Hematopoietic multipotent progenitor cell treated with erythropoietin and hydrocortisone succinate and interleukin-3 and kit ligand, for 6 days (in vitro differentiated cells): ENCODE measurements at places on chromosomes 3 and 15.

DNA sequence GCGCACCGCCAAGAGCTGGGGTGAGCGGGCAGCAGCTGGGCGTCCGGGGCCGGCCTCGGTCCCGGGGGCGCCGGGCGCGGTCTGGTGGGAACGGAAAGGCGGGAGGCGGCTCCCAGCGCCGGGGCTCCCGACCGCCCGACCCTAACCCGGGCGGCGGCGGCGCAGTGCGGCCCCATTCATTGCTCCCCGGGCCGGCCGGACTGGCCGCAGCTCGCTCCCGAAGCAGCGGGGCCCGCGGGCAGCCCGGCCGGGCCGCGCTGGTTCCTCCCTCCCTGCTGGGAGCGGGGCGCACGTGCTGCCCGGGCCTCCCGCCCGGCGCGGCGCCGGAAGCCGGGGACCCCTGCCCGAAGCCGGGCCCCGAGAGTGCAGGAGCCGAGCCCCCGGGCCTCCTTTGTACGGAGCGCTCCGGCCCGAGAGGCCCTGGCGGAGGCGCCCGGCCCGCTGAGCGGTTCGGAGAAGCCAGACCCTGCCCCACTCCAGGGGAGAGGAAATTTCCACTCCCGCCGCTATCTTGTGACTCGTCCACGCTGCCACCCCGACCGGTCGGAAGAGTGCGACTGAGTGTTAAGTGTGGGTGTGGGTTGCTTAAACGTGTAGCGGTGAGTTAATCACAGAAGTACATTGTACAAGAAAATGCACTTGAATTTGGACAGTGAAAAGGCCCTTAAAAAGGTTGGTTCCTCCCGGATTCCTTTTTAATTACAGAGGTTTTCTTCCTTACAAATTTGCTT is 613 bp downstream of the ATP1B3 start:
- peak; percentile 70 for DNase-seq

DNA sequence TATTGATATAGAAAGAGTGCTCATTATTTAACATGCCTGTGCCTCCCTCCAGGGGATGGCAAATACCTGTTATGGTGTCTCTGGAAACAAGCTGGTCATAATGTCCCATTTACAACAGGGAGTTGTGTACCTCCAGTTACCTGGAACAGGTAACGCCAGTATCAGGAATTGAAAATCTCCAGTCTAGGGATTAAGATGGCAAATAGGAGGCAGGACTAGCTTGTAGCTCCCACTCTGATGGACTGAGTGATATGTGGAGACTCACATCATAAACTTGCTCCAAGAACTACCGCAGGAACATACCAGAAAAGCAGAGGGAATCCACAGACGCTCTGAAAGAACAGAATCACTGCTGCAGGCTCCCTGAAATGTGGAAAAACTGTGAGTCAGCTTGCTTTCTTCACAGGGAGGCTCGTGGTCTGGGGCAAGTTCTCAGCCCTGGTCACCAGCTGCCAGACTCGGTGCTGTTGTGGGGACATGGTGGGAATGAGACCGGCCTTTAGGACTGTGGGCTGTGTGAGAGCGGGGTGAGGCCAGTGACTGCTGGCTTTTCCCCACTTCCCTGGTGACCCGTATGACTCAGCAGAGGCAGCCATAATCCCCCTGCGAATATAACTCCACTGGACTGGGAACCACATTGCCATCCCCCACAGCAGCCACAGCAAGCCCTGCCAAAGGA is 97.4 kb downstream of the KCNAB1 start:
- DNase-seq, result no peak

DNA sequence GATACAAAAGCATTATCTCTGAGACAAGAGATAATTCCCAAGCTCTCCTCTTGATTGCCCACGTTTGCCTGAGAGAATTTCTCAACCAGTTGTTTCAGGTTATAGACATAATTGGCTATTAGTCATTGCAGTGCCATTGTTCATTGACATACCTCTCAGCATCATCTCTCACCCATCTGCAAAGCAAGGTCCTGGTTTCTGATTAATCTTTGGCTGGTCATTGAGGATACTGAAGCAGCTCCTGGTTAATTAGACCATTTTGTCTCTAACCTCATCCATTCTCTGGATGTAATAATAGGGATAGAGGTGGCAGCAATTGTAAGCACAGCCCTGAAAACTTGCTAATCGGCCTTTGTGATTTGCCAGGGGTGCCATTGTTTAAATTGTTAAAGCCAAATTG is 104.2 kb downstream of the CNTN6 start:
- no peak for DNase-seq

DNA sequence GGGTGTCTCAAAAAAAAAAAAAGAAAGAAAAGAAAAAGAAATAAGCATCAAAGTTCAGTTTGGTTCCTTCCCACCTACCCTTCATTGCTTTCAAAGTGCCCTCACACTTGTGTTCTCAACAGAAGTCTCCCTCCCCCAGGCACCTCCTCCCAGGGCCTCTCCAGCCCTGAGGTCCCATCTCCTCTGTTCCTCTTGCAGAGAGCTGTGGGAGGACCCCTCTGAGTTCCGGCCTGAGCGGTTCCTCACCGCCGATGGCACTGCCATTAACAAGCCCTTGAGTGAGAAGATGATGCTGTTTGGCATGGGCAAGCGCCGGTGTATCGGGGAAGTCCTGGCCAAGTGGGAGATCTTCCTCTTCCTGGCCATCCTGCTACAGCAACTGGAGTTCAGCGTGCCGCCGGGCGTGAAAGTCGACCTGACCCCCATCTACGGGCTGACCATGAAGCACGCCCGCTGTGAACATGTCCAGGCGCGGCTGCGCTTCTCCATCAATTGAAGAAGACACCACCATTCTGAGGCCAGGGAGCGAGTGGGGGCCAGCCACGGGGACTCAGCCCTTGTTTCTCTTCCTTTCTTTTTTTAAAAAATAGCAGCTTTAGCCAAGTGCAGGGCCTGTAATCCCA is 6.1 kb downstream of the CYP1A2 start:
- no peak for DNase-seq

GRCh38 chr3:194989241-194989640 is 281.7 kb downstream of the XXYLT1 start:
- no peak for DNase-seq

- no peak for DNase-seq
Observed at GRCh38 chr3:33807191-33807590, 8.8 kb downstream of the PDCD6IP start.

DNA sequence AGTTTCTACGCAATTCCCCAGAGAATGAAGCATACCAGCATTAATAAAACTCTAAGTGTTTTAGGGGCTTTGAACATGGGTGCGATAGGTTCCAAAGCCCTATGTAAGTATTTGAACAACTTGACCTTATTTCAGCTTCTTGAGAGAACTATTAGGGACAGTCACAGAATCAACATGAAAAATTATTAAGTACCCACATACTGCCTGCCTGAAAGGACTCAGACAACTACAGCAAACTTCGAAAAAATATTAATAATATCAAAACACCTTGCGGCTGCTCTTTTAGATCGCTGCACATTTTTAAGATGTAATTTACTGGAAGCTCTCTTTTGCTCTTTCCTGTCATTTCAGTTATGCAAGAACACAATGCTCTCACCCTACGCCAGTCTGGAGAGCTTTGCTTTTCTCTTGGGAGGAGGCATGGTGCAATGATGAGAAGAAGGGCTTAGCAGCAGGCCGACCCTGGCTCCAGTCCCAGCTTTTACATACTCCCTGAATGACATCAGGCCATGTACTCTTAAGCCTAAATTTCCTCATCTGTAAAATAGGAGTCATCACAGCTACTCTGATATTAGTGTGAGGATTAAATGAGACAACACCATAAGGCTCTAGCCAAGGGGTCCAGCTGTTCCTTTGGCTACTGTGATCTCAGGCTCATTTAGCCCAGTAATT is 640.7 kb downstream of the FHIT start:
- no peak for DNase-seq

GRCh38 chr15:92958105-92958504 is 58.0 kb downstream of the CHD2 start:
- DNase-seq, result no peak
